Activated T-cell treated with anti-CD3 and anti-CD28 coated beads for 1 hour (primary cell): ENCODE measurements at places on chromosomes 2 and 18.

- DNase-seq = no peak
Observed at GRCh38 chr2:66576561-66577320, 141.8 kb downstream of the MEIS1 start.

GRCh38 chr2:43948370-43948769 lies 47.4 kb downstream of the LRPPRC start:
- no peak for DNase-seq

DNA sequence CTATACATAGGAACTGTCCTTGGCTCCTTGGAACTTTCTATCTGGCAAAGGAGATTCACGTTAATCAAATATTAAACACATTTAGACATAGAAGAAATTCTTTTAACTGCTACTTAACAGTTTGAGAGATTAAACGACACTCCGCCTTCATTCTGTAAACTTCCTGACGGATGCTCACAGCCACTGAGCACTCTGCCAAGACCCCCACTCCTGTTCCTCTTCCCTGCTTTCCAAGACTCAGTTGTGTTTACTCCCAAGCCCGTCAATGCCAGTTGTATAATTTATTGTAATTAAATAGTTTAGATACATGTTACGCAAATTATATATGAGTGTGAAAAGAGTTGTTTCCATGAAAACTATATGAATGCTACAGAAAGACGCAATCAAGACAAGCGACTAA lies 321.4 kb upstream of the EPHA4 start:
- no peak for DNase-seq

- DNase-seq = no peak
Observed at GRCh38 chr2:126659562-126660467, 3.9 kb downstream of the GYPC start.

- no peak for DNase-seq
Observed at GRCh38 chr2:158079672-158080071, 22.0 kb upstream of the UPP2 start.

DNA sequence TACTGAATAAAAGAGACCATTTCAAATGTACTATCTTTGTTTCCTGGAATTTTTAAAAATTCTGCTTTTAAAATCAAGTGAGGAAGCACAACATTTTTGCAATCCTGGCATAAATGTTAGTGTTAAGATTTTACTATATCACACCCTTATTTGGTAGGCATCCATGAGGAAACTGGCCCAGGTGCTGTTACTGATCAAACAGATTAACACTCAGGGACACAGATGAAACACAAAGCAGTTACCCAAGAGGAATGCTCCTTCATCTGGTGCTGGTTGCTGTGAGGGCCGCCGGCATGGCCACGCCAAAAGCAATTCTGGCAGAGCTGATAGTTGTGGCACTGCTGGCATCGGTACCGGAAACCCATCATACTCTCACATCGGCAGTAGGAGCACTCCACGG lies 96.8 kb downstream of the DTNB start:
- no peak for DNase-seq

- DNase-seq = no peak
Observed at GRCh38 chr2:30747206-30747605, 60.0 kb downstream of the CAPN13 start.

GRCh38 chr2:211103989-211104388 lies 547.6 kb downstream of the CPS1 start:
- DNase-seq = no peak

GRCh38 chr2:160156100-160156499 lies 44.0 kb downstream of the ITGB6 start:
- DNase-seq = no peak

DNA sequence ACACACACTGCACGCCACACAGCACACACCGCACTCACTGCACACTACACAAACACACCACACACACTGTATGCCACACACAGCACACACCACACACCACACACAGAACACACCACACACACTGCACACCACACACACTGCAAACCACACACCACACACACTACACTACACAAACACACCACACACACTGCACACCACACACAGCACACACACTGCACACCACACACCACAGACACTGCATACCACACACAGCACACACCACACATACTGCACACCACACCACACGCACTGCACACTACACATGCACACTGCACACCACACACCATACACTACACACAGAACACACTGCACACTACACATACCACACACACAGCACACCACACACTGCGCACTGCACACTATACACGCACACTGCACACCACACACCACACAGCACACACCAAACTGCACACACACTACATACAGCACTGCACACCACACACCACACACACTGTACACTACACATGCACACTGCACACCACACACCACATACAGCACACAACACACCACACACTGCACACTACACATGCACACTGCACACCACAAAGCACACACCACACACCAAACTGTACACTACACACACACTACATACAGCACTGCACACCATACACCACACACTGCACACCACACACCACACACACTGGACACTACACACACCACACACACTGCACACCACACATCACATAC lies 59.6 kb downstream of the ASB1 start:
- DNase-seq = no peak

GRCh38 chr2:85353876-85354285 lies 447 bp downstream of the RETSAT start:
- DNase-seq = no peak

GRCh38 chr2:121803503-121803902 lies 48.1 kb downstream of the TSN start:
- no peak for DNase-seq

DNA sequence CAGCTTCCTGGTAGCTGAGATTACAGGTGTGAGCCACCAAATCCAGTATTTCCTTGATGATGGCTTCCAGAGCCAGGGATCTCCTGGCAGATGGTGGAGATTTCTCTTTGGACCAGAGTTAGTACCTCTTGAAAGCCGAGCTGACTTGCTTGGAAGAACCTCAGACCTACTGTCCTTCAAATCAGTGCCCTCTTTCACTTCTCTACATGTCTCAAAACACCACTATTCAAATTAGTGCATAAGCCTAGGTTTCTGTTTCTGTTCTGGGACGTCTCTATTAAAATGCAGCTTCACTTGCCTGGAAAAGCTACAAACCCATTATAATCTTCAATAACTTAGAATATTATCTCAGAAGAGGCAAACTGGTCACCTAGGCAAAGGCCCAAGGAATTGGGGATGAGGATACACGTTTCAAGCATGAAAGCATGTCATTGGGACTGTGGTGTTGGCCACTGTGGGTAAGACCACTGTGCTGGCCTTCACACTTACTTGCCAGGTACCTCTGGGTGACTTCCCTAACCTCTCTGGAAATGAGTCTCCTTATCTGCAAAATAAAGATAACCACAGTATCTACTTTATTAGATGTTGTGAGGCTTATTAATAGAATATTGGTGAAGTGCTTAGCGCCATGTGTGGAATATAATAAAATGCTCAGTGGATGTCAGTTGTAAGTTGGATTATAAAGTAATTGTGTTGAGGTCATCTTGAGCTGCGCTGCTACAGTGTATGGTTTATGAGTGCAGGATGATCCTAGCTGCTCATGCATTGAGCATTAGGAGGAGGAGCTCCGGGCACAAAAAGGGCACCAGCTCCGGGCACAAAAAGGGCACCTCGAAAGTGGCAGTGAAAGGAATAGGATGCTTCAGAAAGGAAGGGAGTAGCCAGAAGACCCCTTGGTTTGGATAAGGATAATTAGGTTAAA lies 84.5 kb downstream of the DOCK10 start:
- DNase-seq = no peak

DNA sequence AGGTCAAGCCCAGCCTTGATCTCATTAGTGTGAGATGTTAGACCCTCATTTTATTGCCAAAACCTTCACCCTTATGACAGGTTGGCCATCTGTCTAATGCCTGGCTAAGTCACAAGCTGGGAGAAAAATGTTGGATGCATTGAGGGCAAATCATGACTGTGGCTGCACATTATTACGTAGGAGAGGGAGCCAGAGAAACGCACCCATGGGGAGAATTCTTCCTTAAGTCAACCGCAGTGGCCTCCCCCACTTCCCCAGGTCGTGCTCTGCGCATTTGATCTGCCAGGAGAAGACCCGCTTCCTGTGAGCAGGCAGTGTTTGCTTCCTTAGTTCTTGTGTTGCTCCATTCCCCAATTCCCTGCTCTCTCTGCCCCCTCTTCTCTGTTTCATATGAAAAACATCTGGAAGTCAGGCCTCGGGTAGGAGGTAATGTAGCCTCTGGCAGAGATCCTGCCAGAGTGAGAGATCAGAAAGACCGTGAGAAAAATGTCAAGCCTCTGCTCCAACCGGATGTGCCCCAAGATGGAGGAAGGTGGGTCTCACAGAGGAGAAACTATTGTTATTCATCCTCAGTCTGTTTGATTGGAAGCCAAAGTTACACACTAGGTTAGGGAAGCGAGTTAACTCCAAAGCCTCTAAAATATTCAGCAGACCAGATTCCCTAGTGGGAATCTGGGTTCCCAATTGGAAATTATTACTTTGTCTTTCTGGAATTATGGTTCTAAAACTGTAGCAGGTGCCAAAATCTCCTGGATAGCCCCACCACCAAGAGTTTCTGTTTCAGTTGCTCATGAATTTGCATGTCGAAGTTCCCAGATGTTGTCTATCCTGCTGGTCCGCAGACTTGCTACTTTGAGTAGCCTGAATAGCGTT lies 144.3 kb upstream of the PELI1 start:
- DNase-seq = no peak

- DNase-seq = no peak
Observed at GRCh38 chr18:49813069-49813318, 339 bp downstream of the ACAA2 start.

GRCh38 chr18:41660654-41661053 lies 294.4 kb upstream of the PIK3C3 start:
- DNase-seq = no peak

GRCh38 chr2:65518751-65519150 lies 86.4 kb upstream of the SPRED2 start:
- no peak for DNase-seq

DNA sequence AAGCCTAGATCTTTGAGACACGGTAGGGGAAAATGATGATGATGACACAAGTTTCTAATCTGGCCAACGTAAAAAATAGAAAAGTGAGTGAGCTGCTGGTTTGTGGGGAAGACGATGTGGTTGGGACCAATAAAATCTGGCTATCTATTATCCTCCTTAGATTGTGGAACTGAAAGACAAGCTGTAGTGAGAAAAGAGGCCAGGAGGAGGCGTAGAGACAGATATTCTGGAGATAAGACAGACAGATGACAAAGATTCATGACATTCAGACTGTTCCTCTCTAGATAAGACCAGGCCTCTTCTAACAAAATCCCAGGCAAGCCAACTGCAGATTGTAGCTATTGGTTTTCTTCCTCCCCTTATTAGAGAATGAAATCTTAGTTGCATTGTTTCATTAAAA lies 376.3 kb upstream of the UBE2E3 start:
- DNase-seq = no peak

DNA sequence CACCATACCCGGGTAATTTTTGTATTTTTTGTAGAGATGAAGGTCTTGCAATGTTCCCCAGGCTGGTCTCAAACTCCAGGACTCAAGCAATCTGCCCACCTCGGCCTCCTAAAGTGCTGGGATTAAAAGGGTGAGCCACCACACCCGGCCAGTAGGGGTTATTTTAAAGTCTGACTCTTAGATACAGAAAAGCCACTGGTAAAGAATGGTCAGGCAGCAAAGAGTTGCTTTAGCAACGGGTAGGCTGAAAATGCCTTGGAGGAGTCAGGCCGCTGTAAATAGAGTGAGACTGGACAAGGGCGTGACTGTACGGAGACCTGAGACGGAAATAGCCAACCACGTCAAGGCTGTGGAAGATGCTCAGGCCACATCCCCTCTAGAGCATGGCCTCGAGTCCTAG lies 54.2 kb downstream of the ACKR3 start:
- DNase-seq = no peak

GRCh38 chr2:8202132-8202531 lies 479.7 kb upstream of the ID2 start:
- no peak for DNase-seq

GRCh38 chr2:64212346-64212745 lies 68.1 kb upstream of the PELI1 start:
- DNase-seq = no peak

- DNase-seq = no peak
Observed at GRCh38 chr2:225025917-225026571, 16.2 kb downstream of the DOCK10 start.

- no peak for DNase-seq
Observed at GRCh38 chr2:109473616-109474318, 140.0 kb downstream of the SEPTIN10 start.

- no peak for DNase-seq
Observed at GRCh38 chr2:23484767-23485166, 99.8 kb downstream of the KLHL29 start.

DNA sequence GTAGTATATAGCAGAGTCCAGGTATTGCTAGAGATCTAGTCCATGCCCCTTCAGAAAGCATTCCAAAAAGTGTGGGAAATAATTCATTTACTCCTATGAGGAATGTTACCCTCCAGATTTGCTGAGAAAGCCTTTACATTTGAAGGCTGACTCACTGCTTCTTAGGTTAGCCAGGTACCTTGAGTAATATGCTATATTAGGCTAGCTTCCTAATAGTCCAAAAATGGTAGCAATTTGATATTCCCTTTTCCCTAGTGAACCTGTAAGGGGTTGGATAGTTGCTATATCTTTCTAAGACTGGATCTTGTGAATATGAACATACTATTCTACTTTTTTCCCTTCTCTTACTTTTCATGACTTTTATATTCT lies 63.6 kb downstream of the SPOPL start:
- no peak for DNase-seq

DNA sequence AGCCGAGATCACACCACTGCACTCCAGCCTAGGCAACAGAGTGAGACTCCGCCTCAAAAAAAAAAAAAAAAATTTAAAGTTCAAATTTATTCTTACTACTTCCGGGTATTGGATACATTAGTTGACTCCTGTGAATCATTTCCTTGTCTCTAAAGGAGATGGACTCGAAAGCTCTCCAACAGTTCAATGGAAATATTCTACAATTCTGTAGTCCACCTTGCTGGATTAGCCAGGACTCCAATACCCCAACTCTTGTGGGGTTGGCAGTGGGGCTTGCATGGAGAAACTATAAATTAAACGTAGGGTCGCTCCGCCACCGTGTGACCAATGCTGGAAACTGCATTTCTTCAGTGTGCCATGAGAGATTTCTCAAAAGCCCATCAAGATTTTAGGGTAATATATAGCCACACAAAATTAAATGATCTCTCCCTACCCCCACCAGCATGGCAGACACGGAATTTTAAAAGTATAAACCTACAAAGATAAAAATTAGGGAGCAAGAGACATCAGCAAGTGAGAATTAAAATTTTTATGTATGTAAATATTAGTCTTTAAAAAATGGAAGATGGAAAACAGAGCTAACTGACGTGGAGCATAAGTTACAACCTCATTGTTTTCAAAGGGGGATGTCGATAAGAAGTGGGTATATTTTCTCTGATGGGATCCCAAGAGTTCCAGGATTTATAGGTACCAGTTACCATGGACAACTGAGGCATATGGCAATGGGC lies 27.8 kb upstream of the GAREM2 start:
- DNase-seq = peak; percentile 42

DNA sequence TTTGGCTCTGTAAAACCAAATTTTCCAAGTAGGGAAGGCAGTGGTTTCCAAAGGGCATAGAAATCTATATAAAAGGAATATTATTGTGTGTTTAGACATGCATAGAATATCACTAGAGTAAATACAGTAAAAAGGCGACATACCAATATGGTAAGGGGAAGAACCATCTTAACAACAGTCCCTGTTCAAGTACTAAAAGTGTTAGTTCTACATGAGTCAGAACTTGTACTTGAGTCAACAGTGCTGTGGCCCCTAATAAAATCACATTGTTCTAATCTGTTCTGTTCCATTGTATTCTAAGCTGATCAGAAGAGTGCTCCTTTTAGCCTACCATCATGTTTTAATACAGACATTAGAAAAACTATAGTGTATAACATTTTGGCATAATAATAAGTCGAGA lies 36.1 kb upstream of the TNFRSF11A start:
- no peak for DNase-seq

GRCh38 chr2:53445383-53446070 lies 322.1 kb upstream of the CHAC2 start:
- no peak for DNase-seq
